ENCODE measurements at places on chromosomes 13 and 19.

DNA sequence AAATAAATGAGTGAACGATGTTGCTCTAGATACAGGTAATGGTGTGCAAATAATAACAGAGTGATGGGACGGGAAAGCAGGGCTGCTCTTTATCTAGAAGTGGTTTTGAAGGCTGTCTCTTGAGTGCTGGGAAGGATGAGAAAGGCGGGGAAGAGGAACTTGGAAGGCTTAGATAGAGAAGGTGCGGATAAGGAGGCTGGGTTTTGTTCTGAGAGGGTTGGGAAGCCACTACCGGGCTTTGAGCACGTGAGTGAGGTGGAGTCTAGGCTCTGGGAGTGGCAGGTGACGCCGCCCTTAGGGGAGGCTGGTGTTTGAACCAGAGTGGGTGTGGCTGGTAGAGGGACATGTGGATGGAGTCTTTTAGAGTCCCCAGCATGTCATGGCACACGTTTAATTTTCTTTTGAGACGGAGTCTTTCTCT, 811 bp downstream of the ARMC6 start:
- peak; percentile 61 for DNase-seq

- no peak for DNase-seq
Observed at GRCh38 chr19:41935760-41936415, 7.6 kb upstream of the ERFL start.

DNA sequence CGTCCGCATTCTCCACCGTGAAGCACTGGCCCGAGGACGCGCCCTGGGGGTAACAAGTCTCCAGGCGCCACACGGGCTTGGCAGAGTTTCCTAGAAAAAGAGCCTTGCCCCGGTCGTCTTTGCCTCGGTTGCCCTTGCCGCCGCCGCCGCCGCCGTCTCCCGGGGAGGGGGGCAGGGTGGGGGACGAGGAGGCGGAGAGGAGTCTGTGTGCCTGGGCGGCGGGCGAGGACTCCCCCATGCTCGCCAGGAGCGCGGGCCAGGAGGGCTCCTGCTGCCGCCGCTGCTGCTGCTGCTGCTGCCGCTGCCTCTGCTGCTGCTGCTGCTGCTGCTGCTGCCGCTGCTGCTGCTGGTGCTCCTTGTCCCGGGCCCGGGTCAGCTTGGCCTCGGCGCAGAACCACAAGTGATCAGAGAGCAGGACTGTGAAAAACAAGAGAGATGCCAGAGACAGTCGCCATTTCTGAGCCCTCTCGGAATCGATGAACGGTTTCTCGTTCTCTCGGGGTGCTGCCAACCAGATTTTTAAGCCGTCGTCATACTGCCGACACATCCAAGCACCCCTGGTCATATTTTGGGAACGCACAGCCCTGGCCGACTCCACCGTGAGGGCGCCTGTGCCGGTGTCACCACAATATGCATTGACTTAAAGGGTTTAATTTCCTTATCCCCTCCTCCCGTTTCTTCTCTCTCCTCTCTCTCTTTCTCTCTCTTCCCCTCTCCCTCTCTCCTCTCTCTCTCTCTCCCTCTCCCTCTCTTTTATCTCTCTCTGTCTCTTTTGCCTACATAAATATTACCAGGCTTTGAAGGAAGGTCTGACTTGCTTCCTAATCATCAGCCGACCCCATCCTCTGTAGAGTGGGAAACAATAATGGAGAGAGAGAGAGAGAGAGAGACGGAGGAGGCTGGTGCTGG, 349.1 kb downstream of the LIG4 start:
- DNase-seq, result no peak

GRCh38 chr19:16836115-16837034, 7.2 kb downstream of the SIN3B start:
- DNase-seq, result no peak

DNA sequence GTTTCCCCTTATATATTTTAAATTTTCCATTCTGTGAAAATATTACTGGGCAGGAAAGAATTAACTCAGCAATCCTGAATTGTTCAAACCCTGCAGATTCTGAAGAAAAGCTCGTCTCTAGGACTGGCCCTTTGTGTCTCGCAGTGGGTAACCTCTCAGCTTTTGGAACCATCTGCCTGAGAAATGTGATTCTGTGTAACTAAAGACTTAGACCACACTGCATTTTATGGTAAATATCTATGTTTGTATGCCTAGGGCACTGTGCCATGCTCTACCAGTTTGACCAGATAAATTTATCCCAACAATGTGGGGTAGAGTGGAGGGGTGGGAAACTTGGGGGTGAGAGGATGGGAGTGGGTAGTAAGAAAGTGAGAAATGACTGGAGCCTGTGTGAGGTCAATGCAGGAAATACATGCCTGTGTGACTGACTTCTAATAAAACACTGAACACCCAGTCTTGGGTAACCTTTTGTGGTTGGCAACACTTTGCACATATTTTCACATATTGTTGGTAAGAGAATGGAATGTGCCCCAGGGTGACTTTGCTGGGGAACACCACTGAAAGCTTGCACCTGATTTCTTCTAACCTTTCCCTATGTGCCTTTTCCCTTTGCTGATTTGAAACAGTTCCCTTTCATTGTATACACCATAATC, 1181.9 kb downstream of the OLFM4 start:
- DNase-seq, result no peak

DNA sequence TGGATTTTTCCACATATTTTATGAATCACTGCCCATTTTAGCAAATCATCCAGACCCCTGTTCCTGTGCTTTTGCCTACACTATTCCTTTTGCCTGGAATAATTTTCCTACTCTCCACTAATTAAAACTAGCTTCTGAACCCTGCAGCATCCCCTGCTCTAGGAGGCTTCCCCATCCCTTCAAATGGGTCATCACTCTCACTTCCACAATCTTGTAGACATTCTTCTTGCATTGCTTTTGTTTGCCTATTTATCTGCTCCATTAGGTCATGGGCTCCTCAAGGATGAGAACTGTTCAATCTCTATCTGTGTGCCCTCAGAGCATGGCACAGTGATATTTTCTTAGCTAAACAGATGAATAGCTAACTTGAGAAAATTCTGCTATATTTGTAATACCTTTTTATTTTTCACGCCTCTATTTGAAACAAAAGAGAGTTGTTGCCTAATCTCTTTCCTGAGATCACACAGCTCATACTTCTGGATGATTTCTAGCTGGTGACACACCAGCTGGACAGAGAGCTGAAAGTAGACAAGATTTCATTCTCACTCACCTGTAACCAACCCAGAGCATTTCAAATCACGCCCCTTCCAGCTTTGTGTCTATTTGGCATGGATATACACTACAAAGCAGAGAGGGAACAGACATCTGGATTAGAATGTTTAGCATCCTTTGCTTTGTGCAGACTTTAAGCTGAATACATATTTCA, 466.0 kb downstream of the FOXO1 start:
- DNase-seq, result no peak

DNA sequence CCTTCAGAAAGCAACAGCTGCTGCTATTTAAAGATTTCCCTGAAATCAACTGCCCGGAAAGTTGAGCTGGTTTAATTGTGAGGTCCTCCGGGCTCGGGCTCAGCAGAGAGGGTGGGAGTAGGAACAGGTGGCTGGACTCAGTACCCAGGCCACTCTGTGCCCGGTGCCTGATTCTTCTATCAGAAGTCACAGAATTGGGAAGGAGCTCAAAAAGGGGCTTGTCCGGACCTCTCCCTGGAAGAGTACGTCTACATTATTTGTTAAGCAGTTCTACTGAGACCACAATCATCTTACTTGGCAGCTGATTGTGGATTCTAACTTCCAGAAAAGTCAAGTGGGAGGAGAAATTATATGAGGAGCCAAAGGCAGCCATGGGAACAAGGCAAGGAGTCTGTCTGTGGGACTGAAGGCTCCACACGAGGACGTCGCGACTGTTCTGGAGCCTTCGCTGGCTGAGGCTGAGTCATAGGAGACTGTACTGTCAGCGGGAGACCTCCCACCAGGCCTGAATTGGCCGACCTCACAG, 91.7 kb upstream of the ANKRD10 start:
- DNase-seq, result no peak

DNA sequence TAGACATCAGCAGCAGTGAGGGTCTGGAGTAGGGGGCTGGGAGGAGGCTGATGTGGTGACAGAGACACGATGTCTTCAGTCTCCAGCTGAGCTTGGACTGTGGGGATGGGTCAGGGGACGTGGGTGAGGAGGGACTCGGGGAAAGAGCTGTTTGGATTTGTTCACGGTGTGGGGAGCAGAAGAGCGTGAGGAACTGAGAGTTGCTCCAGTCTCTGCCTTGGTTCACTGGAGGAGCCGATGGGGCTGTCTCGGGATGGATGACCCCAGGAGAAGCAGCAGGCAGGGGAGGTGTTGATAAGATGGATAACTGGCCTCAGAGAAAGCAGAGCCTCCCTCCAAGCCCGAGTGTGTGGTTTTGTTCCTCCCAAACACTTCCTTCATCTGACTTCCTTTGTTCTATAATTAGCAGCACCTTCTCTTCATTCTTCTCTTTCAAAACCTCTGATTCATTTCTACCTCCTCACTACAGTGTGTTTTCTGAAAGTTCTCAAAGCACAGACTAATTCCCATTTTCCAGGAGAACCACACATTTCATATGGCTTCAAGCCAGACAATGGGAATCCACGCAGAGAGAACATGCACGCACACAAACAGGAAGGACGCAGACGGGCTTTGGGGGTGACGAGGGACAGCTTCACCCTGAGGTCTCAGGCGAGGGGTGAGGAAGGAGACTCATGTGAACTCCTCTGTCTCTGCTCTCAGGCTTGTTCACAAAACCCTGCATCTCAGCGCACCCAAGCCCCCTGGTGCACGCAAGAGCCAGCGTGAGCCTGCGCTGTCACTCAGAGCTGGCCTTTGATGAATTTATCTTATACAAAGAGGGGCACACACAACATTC, 18.6 kb downstream of the LAIR2 start:
- no peak for DNase-seq

DNA sequence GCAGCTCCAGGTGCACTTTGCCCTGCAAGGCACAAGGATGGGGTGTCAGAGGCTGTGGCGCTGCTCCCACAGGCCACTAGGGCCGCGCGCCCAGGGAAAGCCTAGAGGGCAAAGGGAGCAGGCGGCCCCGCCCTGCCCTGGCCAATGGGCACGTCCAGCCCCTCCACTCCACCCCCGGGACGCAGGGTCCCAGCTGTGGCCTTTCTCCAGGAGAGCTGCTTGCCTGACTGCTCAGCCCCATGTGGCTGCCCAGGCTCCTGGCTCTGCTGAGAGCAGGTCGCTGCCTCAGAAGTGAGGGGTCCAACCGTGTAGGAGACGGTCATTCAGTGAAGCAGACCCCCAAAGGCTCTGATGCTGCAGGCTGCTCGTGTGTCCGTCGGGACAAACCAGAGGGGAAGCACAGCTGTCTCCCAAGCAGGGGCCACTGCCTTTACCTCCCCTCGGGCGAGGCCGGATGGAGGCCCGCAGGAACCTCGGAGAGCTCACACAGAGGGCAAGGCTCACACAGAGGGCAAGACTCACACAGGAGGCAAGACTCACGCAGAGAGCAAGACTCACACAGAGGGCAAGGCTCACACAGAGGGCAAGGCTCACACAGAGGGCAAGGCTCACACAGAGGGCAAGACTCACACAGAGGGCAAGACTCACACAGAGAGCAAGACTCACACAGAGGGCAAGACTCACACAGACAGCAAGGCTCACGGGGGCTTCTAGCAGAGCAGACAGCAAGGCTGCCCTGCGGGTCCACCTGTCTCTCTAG, 56.2 kb upstream of the C13orf46 start:
- DNase-seq, result no peak

DNA sequence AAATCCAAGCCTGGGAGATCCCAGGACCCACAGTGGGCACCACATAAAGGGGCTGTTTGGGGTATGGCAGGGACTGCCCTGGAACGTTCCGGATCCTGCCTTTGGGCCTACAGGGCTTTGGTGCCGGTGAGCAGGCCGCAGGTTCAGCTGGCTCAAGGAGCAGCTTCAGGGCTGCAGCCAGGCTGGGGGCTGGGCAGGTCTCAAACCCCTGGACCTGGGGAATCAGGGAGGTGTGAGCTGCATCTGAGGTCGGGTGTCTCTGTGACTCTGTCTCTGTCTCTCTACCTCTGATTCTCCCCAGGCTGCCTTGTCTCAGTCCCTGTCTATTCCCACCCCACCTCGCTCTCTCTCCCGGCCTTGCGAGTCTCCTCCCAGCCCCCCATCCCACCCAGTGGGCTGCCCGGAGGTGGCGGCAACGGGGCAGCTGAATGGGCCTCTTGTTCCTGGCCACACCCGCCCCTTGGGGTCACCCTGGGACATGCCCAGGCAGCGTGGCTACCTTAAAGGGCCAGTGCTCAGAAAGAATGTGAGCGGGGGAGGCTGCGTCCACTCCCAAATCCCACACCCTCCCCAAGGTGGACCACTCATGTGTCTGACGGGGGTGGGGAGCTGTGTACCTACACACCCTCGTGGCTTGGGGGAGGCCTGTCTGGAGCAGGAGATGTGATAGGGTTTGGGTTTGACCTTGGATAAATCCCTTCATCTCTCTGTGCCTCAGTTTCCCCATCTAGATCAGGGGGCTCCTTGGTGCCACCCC, 31.1 kb downstream of the NFIC start:
- no peak for DNase-seq

DNA sequence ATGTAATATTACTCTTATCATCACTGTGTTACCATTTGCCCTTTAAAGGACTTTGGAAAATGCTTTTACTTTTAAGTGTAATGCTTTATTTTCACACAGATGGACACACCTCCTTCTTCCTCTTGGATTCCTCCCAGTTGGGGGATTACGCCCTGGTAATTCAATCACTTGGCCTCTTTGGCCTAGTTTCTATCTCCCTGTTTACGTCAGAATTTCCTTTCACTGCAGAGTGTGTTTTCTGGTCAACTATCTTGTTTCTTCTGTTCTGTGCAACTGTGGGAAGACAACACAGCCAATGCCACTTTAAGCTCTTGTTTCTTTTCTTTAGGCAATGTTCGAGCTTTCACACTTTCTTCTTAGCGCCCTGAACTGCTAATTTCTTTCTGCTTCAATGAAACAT, 257.3 kb upstream of the MAB21L1 start:
- no peak for DNase-seq

DNA sequence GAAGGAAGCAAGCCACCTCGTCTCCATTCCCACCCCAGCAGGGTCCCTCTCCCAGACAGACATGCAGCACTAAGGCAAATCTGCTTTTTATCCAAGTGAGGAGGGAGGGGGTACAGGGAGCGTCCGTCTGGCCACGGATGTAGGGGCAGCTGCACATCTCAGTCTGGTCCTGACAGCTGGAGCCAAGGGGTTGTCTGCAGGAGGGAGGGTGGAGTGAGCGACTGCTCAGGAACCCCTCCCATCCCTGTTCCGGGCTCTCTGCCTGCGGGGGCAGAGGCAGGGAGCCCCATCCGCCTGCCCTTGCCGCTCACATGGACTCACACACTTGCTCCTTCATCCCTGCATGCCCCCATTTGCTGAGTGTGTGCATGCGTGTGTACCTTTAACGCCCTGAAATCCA, 2.5 kb downstream of the TMEM190 start:
- no peak for DNase-seq

DNA sequence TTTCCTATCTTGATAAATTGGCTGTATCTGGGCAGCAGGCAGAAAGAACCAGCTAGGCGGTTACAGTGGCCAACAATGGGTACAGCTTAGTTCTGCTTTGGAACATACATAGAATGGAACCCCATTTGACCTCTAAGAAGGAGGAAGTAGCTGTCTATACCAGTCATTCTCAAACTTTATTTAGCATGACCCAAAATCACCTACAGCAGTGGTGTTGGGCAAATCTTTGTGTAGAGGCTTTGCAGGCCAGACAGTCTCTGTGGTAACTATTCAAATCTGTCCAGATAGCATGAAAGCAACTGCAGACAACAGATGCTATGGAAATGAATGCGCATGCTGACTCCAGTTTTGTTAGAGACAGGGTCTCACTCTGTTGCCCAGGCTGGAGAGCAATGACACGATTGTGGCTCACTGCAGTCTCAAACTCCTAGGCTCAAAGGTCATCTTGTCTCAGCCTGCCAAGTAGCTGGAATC, 12.0 kb upstream of the KCNC3 start:
- no peak for DNase-seq

- DNase-seq, result no peak
Observed at GRCh38 chr19:33686687-33687480, 65.1 kb downstream of the CHST8 start.

Data from NCI-H1436 (cell line).